ENCODE measurements at places on chromosomes 12 and 14.

DNA sequence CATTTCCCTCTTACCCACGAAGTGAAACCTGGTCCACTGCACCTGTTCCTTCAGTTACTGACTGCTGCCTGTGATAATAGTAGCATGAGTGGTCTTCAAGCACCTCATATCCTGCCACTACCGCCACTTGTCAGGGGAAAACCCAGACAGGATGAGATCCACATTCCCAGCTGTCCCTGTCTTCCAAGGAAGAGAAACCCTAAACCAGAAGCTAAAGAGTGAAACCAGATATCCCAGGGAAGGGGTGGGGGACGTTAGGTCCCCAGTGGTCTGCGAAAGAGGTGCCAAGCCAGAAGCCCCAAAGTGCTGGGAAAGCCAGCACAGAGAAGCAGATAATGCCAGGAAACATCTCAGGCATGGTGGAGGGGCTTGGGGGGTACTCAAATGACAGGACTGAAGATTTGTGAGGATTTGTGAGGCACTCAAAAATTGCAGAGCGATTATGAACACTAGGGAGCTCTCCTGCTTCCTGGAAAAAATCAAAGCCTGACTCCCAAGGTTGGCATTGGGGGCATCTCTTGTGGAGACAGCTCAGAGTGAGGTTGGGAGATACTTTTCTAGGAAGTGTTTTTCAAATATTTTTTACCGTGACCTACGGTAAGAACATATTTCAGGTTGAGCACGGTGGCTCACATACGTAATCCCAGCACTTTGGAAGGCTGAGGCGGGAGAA, 77.9 kb downstream of the TMEM30B start:
- H3K36me3 ChIP-seq = no peaks in the 10 kb centered on the region
- no peaks in the 10 kb centered on the region for H3K4me1 ChIP-seq
- DNase-seq = no peak
- no peaks in the 10 kb centered on the region for H3K27me3 ChIP-seq
- no peak overlapping the region for H3K27ac ChIP-seq

- no peak for DNase-seq
- no peak overlapping the region for H3K27ac ChIP-seq
- no peaks in the 10 kb centered on the region for H3K27me3 ChIP-seq
- no peaks in the 10 kb centered on the region for H3K4me1 ChIP-seq
Observed at GRCh38 chr12:22190969-22191368, 143.5 kb downstream of the ST8SIA1 start.

DNA sequence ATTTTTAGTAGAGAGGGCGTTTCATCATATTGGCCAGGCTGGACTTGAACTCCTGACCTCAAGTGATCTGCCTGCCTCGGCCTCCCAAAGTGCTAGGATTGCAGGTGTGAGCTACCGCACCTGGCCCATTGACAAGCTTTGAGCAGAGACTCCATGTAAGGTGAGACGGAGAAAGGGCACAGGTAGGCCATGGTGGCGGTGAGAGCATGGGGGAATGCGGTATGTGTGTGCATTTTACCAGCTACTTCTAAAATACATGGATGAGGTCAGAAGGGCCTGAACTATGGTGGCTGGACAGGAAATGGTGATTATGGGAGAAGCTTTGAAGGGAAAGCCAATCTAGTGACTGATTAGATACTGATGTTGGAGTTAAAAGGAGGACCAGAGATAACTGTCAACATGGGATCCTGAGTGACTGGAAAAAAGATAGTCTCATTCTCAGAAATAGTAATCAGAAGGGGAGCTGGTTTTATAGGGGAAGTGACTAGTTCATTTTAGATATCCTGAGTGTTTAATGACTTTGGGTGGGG, 21.9 kb upstream of the PTPRB start:
- no peaks in the 10 kb centered on the region for H3K4me1 ChIP-seq
- H3K36me3 ChIP-seq = no peaks in the 10 kb centered on the region
- DNase-seq = no peak
- H3K27me3 ChIP-seq = no peaks in the 10 kb centered on the region
- H3K4me3 ChIP-seq = no peak overlapping the region

- H3K4me1 ChIP-seq = no peaks in the 10 kb centered on the region
- no peak overlapping the region for H3K27ac ChIP-seq
- no peak for DNase-seq
- no peaks in the 10 kb centered on the region for H3K36me3 ChIP-seq
Observed at GRCh38 chr12:99436584-99436983, 211.0 kb upstream of the GARIN6 start.

- no peaks in the 10 kb centered on the region for H3K27me3 ChIP-seq
- H3K4me1 ChIP-seq = peaks cover 8% of the 10 kb centered on the region
- no peaks in the 10 kb centered on the region for H3K36me3 ChIP-seq
- no peak overlapping the region for H3K4me3 ChIP-seq
Observed at GRCh38 chr14:71749613-71750238, 182.5 kb upstream of the RGS6 start.

GRCh38 chr12:92938638-92939037, 9.5 kb upstream of the EEA1 start:
- H3K4me3 ChIP-seq = no peak overlapping the region
- H3K27ac ChIP-seq = peak overlapping the region; percentile 89
- no peaks in the 10 kb centered on the region for H3K27me3 ChIP-seq
- peaks cover 24% of the 10 kb centered on the region for H3K4me1 ChIP-seq
- no peaks in the 10 kb centered on the region for H3K36me3 ChIP-seq
- DNase-seq = no peak

DNA sequence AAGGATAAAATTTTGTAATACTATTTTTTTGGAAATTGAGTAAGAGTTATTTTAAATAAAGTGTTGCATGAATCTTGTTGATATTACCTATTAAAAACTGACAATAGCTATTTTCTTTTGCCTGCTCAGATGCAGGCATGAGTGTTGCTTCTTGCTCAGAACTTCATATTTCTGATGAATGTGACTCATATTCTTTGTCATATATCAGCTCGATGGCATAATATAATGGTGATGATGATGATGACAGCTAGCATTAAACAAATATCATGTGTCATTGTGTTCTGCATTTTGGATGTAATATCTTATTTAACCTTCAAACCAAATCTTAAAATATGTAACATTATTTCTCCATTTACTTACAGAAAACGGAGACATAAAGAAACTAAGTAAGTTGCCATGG, 605.5 kb upstream of the FOXG1 start:
- DNase-seq = no peak
- no peaks in the 10 kb centered on the region for H3K27me3 ChIP-seq
- no peaks in the 10 kb centered on the region for H3K4me1 ChIP-seq
- no peak overlapping the region for H3K27ac ChIP-seq

DNA sequence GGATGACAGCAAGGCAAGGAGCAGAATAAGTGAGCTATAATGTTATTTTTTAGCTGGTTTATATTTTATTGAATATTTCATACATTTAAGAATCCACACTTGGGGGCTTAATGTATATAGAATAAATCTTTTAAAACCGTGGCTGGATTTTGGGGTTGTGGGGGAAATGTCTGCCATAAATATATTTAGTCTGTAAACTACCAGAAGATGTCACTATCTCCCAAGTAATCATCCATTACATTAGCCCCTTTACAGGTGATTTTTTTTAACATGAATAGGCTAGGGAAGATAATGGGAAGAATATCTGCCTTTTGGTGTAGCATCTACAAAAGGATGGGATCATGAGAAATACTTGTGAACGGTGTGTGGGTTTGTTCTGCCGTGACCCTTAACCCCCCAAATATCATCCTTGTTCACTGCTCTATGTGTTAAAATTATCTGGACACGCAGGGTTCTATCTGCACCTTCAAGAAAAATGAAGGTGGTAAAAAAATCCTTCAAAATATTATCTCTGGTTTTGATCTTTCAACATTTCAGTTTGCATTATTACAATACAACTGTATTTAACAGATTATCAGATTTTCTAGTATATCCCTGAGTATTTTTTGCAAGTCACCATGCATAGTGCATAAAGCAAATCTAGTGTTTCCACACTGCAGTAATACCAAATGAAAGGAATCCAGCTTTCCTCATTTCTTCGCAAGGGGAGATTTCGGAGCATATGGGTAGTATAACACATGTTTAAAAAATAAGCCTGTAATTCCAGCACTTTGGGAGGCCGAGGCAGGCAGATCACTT, 8.0 kb upstream of the SLC17A8 start:
- H3K36me3 ChIP-seq = no peaks in the 10 kb centered on the region
- no peak overlapping the region for H3K4me3 ChIP-seq
- no peak for DNase-seq

DNA sequence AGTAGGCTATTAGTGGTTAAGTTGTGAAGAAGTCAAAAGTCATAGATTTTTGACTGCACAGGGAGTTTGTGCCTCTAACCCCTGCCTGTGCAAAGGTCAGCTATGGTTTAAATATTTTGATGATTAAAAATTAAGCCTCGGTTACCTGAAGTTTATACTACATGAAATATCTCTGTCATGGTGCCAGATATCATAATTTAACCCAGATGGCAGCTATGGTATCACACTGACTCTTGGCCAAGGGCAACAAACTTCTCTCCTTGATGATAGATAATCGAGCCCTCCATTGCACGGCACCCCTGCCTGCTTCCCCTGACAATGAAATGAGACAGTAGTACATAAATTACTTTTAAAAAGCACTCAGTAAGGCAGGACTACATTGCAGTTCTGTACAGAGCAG, 80.8 kb downstream of the SLC35F4 start:
- H3K36me3 ChIP-seq = no peaks in the 10 kb centered on the region
- DNase-seq = no peak
- no peak overlapping the region for H3K4me3 ChIP-seq
- no peak overlapping the region for H3K27ac ChIP-seq
- no peaks in the 10 kb centered on the region for H3K27me3 ChIP-seq

DNA sequence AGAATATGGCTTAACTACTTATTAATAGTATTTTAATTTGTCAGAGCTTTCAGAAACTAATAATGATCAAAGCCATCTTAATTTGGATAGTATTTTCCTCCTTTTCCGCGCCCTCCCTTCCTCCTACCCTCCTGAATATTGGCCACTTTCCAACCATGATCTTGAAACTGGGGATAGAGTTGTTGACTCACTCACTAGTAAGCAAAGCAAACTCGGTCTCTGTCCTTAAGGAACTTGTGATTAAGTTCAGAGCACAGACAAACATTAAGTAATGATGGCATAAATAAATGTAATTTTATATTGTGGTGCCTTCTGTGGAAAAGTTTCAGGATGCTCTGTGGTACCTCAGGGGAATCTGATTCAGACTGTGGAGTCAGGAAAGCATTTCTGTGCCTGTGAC, 75.7 kb downstream of the LRRK2 start:
- H3K4me3 ChIP-seq = no peak overlapping the region
- no peak overlapping the region for H3K27ac ChIP-seq
- H3K4me1 ChIP-seq = no peaks in the 10 kb centered on the region

GRCh38 chr14:37903343-37904191, 304.1 kb upstream of the SSTR1 start:
- peaks cover 15% of the 10 kb centered on the region for H3K27me3 ChIP-seq
- DNase-seq = no peak
- no peaks in the 10 kb centered on the region for H3K36me3 ChIP-seq

- H3K4me1 ChIP-seq = no peaks in the 10 kb centered on the region
- no peak overlapping the region for H3K4me3 ChIP-seq
- no peaks in the 10 kb centered on the region for H3K27me3 ChIP-seq
- H3K36me3 ChIP-seq = no peaks in the 10 kb centered on the region
- H3K27ac ChIP-seq = no peak overlapping the region
Observed at GRCh38 chr14:65336191-65336591, 76.3 kb upstream of the FUT8 start.

DNA sequence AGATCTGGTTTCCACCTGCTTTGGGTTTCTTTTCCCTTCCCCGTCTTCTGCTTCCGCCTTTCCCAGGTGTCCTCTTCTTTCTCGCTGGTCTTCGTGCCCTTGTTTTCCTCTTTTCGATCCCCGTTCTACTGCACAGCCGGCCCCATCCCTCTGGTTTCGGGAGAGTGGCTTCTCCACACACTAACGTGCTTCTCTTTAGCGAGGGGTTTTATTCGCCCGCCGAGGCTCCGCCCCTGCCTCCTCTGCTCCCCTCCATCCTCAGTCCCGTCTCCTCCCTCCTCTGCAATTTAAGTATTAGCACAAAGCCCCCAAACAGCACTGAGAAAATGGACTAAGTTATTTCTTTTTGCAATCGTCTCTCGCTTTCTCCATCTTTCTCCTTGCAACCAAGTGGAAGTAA, at the start of gene SLC7A8:
TSS of gene SLC7A8 (minus strand) at position 182 of the 400 bp plus-strand sequence. CDS start 746 bp downstream, outside the sequence.
- no peaks in the 10 kb centered on the region for H3K27me3 ChIP-seq
- peak within 1 kb of the TSS; percentile 43 for H3K4me3 ChIP-seq
- DNase-seq = no peak
- peak within 1 kb of the TSS; percentile 0 for H3K27ac ChIP-seq
- peaks cover 14% of the 10 kb centered on the region for H3K4me1 ChIP-seq
- no peaks in the 10 kb centered on the region for H3K36me3 ChIP-seq

GRCh38 chr12:108594-108993, 42.0 kb downstream of the IQSEC3 start:
- H3K4me3 ChIP-seq = no peak overlapping the region
- H3K4me1 ChIP-seq = no peaks in the 10 kb centered on the region
- DNase-seq = no peak
- no peak overlapping the region for H3K27ac ChIP-seq
- H3K27me3 ChIP-seq = peaks cover 18% of the 10 kb centered on the region
- no peaks in the 10 kb centered on the region for H3K36me3 ChIP-seq

DNA sequence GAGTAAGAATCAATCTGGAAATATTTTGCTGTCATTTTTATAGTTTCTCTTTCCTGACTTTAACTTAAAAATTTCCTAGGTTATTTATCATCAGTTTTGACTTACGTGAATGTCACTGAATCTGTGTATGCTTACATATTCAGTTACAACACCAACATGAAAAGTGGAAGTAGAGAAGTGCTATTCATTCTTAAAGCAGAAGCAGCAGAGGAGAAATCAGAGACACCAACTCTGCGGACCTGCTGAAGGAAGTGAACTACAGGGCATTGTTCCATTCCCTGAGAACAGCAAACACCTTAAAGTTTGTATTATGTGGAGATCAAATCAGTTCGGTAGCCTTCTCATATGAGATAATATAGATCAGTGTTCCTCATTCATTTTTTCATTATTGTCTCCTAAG, 34.1 kb downstream of the RAD51B start:
- DNase-seq = no peak
- no peaks in the 10 kb centered on the region for H3K4me1 ChIP-seq
- no peaks in the 10 kb centered on the region for H3K36me3 ChIP-seq
- no peak overlapping the region for H3K27ac ChIP-seq

- DNase-seq = no peak
- no peaks in the 10 kb centered on the region for H3K27me3 ChIP-seq
- H3K4me1 ChIP-seq = no peaks in the 10 kb centered on the region
Observed at GRCh38 chr14:69797573-69798338, 715 bp upstream of the SLC10A1 start.

- no peak overlapping the region for H3K4me3 ChIP-seq
- no peak for DNase-seq
- no peaks in the 10 kb centered on the region for H3K4me1 ChIP-seq
- H3K27ac ChIP-seq = no peak overlapping the region
- peaks cover 7% of the 10 kb centered on the region for H3K27me3 ChIP-seq
- H3K36me3 ChIP-seq = no peaks in the 10 kb centered on the region
Observed at GRCh38 chr14:104903990-104904389, 20.7 kb upstream of the PLD4 start.

GRCh38 chr14:23864861-23865260, 88.7 kb upstream of the DHRS4 start:
- no peak for DNase-seq
- no peak overlapping the region for H3K27ac ChIP-seq
- peaks cover 2% of the 10 kb centered on the region for H3K27me3 ChIP-seq
- no peak overlapping the region for H3K4me3 ChIP-seq
- no peaks in the 10 kb centered on the region for H3K4me1 ChIP-seq

- no peak overlapping the region for H3K4me3 ChIP-seq
- DNase-seq = no peak
- no peaks in the 10 kb centered on the region for H3K36me3 ChIP-seq
Observed at GRCh38 chr14:79328863-79329262, 882.4 kb downstream of the DIO2 start.

GRCh38 chr14:71232506-71232905, 325.2 kb downstream of the PCNX1 start:
- no peaks in the 10 kb centered on the region for H3K36me3 ChIP-seq
- DNase-seq = no peak
- no peaks in the 10 kb centered on the region for H3K4me1 ChIP-seq
- no peaks in the 10 kb centered on the region for H3K27me3 ChIP-seq
- no peak overlapping the region for H3K27ac ChIP-seq

Measured in RWPE2 (cell line).